Esophagus squamous epithelium (tissue), 5 donors: ENCODE measurements at places on chromosomes 7 and 10.

- DNase-seq = no peak
Observed at GRCh38 chr10:101071267-101071884, 9.6 kb downstream of the KAZALD1 start.

GRCh38 chr7:148800677-148801076 lies 83.4 kb downstream of the EZH2 start:
- no peak for DNase-seq

DNA sequence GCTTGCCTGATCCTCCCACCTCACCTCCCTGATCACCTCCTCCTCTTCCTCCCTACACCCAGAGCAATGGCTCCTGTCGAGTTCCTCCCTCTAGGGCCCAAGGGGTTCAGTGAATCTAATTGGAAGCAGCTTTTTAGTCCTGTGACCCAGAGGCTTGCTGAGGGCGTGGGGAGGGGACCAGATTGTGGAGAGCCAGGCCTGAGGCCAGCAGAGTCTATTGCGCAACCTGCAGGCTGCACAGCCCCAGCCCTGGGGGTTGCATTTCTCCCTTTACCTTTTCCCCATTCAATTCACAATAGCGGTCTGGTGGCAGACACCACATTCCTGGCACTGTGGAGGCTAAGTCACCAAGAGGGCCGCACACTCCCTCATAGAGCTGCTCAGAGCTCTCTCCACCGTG lies 32.5 kb downstream of the GHRHR start:
- no peak for DNase-seq

DNA sequence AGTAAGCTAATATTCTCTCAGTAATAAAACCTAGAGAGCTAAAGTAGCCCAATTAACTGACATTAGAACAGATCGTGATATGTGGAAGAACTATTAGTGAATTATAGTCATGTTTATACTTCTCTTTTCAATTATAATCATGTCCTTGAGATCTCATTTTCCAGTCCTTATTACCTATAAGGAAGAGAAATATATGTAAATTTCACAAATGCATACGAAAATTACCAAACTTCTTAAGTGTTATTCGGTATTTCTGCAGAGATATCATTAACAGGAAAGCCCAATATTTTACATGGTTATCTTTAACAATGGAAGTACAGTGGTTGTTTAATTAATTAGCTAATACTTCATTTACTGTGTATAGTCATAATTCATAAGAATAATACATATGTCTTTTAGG lies 110.7 kb downstream of the PTEN start:
- no peak for DNase-seq

GRCh38 chr7:46522354-46522906 lies 601.4 kb upstream of the IGFBP3 start:
- no peak for DNase-seq

GRCh38 chr10:131810036-131810804 lies 90.6 kb upstream of the PPP2R2D start:
- DNase-seq = no peak

DNA sequence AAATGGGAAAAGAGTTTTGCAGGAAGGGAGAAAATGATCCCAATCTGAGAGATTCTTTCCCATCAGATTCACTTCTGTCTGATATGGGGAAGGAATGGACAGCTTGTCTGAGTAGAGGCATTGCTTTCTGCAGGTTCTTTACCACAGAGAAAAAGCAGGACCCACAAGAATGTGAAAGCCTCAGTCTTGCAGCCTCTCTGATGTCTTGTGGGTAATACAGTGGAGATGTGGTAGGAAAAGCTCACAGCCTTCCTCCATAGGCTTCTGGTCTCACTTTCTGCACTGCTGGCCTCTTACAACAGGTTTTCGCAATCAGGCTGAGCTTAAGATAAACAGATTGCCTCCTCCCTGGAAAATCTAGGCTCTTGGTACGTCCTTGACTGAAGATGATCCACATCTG lies 551 bp downstream of the IFIT1 start:
- no peak for DNase-seq

GRCh38 chr7:131574741-131575140 lies 18.3 kb upstream of the PODXL start:
- no peak for DNase-seq

GRCh38 chr10:19803676-19804075 lies 12.6 kb upstream of the PLXDC2 start:
- DNase-seq = no peak

- DNase-seq = no peak
Observed at GRCh38 chr10:129966889-129967578, 3.0 kb upstream of the EBF3 start.

- no peak for DNase-seq
Observed at GRCh38 chr7:78642751-78643150, 810.7 kb downstream of the MAGI2 start.

- DNase-seq = no peak
Observed at GRCh38 chr10:81013771-81014170, 476.1 kb downstream of the SH2D4B start.

DNA sequence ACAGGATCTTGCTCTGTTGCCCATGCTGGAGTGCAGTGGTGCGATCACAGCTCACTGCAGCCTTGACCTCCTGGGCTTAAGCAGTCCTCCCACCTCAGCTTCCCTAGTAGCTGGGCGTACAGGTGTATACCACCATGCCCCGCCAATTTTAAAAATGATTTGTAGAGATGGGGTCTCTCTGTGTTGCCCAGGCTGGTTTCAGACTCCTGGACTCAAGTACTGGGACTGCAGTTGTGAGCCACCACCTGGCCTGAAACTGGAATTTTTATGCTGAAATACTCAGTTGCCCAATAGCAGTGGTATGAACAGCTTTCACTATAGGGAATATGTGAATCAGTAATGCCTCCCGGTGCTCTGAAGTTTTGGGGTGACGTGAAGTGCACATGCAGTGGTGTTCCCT lies 7.6 kb downstream of the ZRANB1 start:
- DNase-seq = no peak

DNA sequence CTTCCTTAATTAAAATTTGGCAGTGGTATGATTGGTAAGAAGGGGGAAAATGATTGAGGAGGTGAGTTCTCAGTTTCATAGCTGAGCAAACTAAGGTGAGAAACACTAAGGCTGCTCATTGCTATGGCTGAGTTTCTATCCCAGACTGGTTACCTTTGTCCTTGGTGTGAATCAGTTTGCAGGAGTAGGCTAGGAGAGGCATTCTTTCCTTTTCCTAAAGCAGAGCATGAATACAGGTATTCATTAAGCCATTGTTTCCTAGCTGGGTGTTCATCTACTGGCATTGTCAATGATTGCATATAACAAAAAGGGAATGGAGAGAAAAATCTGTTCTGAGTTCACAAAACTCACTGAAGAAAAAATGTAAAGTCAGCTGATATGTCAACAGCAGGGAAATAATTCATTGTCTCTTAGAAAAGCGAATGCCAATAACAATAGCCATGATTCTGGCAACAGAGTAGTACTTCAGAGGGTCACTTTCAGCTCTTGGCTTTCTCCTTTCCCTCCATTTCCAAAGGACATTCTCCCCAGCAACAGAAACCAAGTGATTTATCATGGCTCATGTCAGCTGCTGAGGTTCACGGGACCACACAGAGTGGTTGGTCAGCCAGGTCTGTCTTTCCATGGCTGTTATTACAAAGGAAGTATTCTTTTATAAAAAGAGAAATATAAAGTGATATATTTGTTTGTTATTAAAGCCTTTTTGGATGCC lies 234.0 kb downstream of the BICC1 start:
- DNase-seq = no peak

- DNase-seq = no peak
Observed at GRCh38 chr7:111839261-111839660, 277.0 kb upstream of the IMMP2L start.

DNA sequence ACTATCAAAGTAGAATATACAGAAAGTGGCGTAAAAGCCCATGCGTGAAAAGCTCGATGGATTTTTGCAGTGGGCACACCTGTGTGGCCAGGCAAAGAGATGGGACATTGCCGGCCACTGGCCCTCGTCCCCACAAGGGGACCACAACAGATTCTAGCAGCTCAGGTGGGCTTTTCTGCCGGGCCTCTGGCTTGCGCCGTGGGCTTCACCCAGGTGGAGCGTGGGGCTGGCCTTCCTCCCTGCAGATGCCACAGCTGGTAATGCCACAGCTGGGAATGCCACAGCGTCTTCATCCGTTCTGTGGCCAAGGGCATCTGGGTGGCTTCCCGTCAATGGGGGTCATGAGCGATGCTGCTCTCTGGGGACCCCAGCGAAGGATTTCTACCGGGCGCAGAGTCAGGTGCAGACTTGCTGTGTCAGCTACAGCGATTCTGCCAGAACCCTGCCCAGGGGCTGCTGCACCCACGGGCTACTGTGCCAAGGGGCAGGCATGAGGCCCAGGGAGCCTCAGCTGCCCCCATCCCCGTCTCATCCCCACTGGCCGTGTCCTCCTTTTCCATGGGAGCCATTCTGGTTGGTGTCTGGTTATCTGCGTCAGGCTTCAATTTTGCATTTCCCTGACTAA lies 52.5 kb upstream of the NKX6-2 start:
- no peak for DNase-seq

GRCh38 chr7:48638041-48638440 lies 286.3 kb upstream of the CDC14C start:
- no peak for DNase-seq

GRCh38 chr10:33093362-33093761 lies 135.3 kb upstream of the ITGB1 start:
- DNase-seq = no peak

DNA sequence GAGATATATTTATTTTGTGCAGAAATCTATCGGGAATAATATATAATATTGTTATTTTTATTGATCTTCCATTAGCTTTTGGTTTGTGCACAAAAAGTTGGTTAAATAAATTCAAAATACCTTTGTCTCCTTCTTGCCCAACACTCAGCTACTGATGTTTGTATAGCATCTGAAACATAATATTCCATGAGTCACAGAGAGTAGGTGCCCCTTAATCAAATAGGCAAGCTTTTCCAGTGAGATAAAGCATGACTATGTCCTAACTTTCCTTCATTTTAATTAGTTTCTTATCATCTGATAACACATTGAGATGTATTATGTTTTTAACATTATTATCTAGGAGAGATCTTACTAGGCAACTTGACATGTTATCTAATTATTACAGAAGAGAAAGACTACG lies 432.2 kb downstream of the KIF20B start:
- DNase-seq = no peak

GRCh38 chr10:119320981-119321380 lies 113.6 kb downstream of the GRK5 start:
- no peak for DNase-seq

DNA sequence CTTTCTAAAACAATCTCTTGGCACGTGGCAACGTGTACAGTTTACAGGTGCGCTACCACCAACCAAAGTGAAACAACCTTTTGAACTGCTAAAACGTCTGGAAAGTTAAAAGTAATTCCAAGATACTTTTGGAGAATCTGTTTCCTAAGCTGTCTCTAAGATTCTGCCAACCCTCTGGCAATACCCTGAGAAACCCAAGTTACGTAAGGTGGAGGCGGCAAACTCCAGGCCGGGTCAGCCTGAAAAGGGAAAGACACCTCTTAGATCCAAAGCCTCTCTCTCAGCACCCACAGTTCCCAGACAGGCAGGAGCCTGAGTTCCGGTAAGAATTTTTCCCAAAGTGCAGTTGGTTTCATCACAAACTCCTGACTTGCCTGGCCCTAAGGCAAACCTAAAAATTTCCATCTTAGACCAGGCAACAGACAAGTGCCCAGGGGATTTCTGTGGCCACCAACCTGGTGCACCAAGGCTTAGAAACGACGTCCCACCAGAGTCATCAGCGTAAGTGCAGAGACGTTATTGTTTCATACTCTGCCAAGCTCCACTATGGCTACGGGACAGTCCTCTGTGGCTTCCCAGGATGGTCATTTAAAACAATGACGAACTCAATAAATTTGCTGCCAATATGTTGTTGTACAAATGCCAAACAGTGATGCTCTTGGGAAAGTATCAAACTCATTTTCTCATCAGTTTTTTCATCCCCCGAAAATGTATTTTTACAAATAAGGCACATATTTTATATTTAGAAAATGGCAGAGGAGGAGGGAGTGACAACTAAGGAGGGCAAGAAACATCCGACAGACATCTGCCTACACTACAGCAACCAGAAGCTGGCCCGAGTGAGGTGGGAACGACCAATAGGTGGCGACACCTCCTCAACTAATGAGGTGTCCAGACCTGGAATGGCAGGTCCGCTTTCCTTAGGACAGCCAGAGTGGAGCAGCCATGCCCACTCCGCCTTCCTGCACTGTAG lies 205.8 kb upstream of the FRMD4A start:
- no peak for DNase-seq

- DNase-seq = no peak
Observed at GRCh38 chr10:113704637-113705343, 25.1 kb downstream of the CASP7 start.

- DNase-seq = no peak
Observed at GRCh38 chr10:59839576-59839975, 66.8 kb downstream of the CCDC6 start.

DNA sequence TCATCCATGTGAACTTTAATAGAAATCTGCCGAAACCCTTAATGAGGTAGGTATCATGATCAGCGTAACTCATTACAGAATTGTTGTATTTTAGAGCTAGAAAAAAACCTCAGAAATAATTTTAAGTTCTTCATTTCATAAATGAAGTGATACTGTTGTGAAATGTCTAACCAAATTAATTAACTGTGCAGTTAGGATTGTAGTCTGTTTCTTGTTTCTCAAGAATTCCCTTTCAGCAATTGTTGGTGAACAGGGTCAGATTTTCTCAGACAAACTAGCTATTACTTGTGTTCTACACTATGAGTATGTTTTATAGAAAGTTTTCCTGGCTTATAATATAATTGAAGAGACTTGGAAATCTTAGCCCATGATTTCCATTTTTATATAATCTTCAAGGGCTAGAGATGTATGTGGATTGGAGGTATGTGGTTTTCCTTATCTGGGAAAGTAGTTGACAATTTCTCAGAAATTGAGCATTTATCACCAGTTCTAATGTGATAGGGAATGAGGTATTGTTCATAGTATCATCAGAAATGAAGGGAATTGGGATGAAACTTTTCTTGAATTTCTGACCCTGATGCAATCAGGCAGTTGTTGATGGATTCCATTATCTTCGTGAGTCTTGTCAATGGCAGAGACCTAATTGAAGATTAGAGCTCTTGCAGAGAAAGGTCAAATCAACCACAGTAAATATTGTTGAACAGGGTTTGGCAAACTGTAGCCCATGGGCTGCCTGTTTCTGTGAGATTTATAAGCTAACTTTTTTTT lies 55.0 kb downstream of the ST7 start:
- no peak for DNase-seq

- DNase-seq = peak; percentile 8
Observed at GRCh38 chr7:92833766-92834506, 2.4 kb downstream of the CDK6 start.

GRCh38 chr10:6525599-6526165 lies 54.4 kb downstream of the PRKCQ start:
- no peak for DNase-seq

- DNase-seq = no peak
Observed at GRCh38 chr7:52764492-52765169, 270.8 kb upstream of the POM121L12 start.

GRCh38 chr7:5238500-5238899 lies 44.2 kb upstream of the SLC29A4 start:
- DNase-seq = no peak

DNA sequence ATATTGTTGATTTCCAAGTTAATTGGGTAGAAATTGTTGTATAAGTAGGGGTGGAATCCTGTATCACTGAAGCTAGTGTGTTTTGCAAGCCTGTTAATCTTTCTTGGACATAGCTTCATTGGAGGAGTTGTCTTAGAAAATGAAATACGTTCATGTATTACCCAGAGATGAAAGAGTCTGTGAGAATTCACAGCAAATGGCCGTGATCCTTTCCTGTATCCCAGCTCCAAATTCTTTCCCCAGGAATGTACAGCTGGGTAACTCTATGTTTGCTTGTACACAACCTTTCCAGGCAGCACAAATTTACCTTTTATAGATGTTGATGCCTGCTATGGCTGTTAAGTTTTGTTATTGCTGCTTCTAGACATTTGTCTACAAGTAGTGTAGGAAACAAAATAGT lies 18.7 kb downstream of the MYPN start:
- no peak for DNase-seq
